NCI-H2171 (cell line): ENCODE measurements at places on chromosomes 2 and 18.
A peak's percentile ranks its signal among the peaks of the same experiment; 100 is the strongest.

DNA sequence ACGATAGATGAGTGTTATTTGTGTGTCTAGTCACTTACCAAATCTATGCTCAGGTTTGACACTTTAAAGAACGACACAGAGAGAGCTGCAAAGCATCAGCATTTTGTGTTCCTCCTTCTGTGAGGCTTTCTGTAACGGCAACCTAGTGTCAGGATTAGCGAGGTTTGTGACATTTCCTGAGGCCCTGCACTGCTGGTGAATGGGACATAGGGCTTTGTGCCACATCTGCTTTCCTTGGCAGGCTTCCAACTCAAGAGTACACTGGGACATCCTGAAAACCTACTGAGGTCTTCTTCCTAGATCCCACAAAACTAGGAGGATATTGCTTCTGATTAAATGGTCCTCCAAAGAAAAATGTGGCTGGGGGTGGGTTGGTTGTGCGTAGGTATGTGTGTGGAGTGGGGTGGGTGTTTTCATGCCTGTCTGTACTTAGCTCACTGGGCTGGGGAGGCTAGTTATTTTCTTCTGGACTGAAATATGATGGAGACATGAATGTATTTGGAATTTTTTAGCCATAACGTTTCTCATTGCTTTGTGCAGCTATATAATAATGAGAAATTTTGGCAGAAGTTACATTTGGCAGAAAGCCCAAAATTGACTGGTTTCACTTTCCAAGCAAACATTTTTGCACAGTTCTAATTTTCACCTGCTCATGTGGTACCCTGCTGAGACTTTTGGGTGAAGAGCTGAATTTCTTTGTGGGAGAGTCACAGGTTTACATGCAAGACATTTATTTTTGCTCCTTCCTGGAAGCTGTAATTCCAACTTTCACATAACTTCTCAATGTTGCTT lies 308.4 kb downstream of the XIRP2 start:
- peak; percentile 56 for DNase-seq

DNA sequence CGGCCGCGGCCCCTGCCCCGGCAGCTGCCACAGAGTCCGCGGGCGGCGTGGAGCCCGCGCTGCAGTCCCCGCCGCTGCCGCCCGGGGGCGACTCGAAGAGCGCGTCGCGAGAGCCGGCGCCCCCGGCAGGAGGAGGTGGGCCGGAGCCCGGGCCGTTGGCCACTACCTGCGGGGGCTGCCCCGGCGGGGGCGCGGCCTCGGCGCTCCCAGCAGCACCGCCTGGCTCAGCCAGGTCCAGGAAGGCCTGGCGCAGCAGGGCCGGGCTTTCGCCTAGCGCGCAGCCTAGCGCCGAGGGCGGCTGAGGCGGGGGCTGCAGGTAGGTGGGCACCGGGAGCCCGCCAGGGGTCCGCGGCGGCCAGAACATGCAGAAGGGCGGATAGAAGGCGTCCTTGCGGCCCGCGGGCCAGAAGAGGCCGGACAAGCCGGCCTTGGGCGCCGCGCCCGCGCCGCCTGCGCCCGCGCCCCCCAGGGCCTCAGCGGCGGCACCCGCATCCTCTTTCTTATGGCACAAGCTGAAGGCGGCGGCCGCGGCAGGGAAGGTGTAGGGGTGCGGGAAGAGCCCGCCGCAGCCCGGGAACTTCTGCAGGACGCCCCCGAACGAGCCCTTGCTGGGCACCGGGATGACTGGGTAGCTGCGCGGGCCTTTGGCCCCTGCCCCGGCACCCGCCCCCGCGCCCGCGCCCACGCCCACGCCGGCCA lies 3.9 kb downstream of the SKOR2 start:
- DNase-seq, result no peak

- DNase-seq, result no peak
Observed at GRCh38 chr2:176234156-176234555, 35.1 kb upstream of the MTX2 start.

DNA sequence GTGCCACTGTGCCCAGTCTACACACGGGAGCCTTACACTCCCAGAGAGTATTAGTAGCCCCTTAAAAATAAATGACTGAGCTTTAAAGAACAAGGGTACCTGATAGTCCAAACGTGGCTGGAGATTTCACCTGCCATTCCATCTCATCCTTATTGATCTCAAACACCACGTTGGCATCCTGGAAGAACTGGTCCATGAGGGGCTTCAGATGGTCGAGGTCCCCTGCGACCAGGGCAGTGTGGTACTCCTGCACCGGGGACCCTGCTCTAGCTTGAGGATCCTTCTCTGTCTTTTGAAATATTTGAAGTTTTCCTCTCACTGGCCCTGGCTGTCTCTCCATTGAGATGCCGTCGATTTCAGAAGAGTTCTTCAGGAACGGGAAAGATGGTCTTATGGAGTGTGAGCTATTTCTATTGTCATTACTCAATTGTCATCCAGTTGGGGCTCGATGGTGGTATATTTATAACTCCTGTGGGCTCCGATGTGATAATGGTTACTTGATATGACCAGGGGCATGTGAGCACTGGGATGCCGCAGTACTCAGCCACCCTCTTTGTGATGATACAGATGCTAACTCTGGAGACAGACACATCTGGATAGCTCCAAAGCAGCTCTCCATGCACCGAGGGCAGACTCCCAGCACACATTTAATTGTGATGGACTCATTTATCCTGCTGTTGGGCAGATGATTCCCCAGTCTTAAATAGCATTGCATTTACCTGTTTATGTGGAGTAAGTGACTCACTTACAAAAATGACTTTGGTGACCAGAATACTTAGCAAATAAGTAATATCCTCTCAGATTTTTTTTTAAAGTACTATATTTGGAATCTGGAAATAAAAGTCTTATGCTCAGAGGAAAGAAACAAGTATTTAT lies 22.8 kb downstream of the ASB18 start:
- DNase-seq, result no peak

DNA sequence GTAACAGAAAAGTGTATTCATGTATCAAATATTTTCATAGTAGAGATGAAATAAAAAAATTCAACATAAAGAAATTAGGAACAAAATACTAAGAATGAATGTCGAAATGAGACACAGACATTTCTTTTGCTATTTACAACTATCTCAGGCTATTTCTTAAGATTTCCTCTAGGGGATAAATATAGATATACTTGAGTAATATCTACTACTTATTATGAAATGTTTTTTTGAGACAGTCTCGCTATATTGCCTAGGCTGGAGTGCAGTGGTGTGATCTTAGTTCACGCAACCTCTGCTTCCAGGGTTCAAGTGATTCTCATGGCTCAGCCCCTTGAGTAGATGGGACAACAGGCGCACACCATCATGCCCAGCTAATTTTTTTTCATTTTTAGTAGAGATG lies 326.1 kb downstream of the RNF144A start:
- no peak for DNase-seq

DNA sequence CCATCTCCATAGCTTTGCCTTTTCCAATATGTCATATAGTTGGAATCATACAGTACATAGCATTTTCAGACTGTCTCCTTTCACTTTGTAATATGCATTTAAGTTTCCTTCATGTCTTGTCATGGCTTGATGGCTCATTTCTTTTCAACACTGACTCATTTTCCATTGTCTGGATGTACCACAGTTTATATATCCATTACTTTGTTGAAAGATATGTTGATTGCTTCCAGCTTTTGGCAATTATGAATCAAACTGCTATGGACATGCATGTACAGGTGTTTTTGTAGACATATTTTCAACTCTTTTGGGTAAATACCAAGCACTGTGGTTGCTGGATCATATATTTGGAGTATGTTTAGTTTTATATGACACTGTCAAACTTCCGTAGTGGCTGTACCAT lies 26.3 kb downstream of the ACSL3 start:
- no peak for DNase-seq

- no peak for DNase-seq
Observed at GRCh38 chr2:11631462-11631861, 38.5 kb downstream of the NTSR2 start.

DNA sequence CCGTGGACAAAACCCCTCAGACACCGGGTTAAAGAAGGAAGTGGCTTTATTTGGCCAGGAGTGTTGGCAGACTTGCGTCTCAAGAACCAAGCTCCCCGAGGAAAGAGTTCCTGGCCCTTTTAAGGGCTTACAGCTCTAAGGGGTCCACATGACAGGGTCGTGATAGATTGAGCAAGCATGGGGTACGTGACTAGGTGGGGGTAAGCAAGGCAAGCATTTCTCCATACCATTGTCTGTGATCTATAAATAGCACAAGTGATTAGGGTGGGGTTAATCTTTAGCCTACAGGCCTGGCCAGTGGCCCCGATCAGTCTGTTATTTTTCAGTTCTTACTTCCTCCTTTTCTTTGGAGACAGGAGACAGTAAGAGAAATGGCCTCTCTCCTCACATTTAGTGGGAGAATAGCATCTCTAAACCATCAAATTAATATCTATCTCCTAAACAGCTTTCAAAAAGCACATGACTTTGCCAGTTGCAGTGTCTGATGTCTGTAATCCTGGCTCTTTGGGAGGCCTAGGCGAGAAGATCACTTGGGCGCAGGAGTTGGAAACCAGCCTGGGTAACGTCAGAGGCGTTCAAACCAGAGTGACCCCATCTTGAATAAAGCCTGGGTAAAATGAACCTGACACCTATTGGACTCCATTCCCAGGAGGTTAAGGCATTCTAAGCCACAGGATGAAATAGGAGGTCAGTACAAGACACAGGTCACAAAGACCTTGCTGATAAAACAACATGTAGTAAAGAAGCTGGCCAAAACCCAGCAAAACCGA lies 18.3 kb upstream of the CNOT11 start:
- DNase-seq, result no peak

DNA sequence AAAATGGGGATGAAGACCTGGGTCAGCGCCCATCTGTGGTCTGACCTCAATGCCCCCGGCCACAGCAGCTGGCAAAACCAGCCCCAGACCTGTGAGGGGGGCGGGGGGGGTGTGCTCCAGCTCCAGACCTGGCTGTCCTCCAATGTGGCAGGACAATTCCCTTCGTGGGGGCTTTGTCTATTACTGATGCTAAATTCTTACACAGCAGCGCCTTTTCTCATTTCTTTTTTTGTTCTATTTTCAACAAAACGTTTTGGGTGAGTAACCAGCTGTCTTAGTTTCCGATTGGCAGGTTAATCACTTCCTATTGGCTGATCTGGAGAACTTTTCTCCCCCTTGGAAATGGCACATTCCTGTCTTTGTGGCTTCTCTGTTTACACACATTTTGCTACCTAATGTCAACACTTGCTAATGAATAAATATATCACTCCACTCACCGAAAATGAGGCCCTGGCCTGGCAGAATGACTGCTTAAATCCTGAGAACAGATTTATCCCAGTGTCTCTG lies 4.4 kb downstream of the SMAD7 start:
- DNase-seq, result no peak

DNA sequence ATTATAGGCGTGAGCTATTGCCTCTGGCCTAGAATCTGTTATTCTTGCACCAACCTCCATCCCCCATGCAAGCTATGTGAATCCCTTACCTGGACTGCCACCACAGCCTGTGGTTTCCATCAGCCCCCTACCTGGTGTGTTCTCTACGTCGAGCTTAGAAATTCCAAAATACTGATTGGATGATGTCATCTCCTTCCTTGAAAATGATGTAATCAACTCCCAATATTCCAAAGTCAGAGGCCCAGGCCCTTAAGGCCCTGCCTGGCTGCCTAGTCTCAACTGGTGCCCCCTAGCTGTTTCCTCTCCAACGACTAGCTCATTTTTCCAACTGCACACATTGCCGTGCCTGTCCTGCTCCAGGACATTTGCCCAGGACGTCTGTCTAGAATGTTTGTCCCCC lies 41.3 kb upstream of the GBX2 start:
- no peak for DNase-seq

DNA sequence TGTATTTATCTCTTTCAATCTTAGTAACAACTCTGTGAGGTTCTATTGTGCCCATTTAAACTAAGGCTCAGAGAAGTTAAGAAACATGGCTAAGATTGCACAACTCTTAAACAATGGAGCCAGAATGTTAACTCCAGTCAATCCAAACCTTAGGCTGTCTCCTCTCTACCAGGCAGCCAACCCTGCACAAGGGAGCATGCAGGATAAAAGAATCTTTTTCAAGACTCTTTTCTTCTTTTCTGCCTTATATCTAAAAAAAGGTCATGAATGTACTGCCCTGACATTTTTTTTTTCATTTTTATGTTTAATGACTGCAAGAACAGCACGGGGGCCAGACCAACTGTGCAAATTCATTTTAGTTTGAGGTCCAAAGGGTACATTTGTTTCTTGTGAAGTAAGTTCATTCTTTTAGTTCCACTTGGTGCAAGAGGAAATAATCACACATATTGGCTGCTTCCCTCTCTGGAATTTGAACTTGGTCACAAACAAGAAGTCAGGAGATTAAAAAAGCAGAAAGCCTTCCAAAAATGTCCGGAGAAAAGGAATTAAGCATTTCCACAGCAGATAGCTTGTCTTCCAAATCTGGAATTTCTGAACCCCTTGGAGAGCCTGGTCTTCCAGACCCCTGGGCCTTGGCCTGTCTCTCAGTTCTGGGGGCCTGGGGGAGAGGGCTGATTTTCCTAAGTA lies 96.0 kb upstream of the RIOK3 start:
- no peak for DNase-seq

GRCh38 chr2:224309176-224309575 lies 92.7 kb downstream of the FAM124B start:
- DNase-seq, result no peak

- no peak for DNase-seq
Observed at GRCh38 chr2:197708331-197708730, 3.2 kb downstream of the MARS2 start.

DNA sequence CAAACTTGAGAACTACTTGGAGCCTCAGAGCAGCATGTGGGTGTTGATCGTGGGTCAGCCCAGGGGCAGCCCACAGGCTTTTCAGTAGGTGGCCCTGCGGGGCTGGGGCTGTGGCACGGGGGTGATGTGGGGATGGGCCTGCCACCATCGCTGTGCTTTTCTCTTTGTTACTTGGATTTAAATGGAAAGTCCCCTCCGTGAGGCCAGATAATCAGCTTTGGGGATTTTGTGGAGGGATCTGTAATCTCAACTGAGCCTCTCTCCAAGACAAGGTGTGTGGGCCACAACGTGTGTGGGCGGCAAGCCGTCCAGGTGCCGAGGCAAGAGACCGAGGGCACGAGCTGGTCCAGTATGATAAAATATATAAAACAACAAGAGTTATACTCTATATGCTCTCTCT lies 16.7 kb downstream of the COLEC11 start:
- no peak for DNase-seq

- peak; percentile 61 for DNase-seq
Observed at GRCh38 chr18:13500227-13500865, 226.0 kb downstream of the FAM210A start.

DNA sequence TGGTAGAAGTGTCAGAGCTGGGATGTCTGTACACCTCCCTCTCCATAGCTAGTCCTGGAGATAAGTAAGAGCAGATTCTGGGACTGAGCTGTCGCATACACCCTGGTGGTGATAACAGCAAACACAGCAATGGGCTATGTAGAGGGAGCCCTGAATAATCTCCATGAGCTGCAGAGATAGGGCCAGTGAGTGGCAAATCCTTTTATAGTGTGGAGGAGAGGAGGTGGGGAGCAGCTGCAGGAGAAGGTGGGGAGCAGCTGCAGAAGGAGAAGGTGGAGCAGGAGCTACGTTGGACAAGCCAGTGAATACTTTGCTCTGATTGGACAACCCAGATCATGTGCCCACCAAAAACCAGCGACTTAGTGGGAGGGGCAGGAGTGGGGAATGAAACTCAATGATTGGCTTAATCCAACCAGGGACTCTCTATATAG lies 85.5 kb downstream of the TMEM247 start:
- no peak for DNase-seq
